ENCODE measurements at places on chromosomes 1 and 21.

DNA sequence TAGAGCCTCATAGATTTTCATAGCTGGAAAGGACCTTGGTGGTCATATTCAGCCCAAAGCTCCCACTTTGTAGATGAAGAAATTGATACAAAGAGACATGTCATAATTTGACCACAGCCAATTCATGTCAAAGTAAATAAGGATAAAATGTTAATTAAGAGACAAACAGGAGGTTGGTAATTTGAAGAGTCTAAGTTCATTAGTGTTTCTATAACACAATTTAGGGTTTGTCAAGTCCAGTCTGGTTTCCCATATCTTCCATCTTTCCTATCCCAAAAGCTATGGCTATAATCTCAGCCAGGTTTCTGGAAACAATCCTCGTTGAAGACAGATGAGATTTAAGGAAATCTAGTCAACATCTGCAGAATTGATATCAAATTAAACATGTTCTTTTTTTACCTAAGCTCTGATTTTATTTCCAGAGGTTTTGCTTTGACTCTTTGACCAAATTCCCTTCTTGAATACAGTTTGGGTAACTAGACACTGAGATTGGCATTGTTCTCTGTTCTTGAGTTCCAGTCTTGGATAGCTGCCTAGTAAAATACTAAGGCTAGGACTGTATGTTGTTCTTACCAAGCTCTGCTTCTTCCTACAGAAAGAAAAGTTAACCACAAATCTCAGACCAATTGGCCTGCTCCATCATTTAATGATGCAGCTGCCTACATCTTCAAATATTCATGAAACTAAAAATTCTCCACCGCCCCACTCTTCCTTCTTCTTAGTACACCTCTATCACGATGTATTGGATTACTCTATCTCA, 62.0 kb downstream of the SLC44A5 start:
- DNase-seq = no peak

DNA sequence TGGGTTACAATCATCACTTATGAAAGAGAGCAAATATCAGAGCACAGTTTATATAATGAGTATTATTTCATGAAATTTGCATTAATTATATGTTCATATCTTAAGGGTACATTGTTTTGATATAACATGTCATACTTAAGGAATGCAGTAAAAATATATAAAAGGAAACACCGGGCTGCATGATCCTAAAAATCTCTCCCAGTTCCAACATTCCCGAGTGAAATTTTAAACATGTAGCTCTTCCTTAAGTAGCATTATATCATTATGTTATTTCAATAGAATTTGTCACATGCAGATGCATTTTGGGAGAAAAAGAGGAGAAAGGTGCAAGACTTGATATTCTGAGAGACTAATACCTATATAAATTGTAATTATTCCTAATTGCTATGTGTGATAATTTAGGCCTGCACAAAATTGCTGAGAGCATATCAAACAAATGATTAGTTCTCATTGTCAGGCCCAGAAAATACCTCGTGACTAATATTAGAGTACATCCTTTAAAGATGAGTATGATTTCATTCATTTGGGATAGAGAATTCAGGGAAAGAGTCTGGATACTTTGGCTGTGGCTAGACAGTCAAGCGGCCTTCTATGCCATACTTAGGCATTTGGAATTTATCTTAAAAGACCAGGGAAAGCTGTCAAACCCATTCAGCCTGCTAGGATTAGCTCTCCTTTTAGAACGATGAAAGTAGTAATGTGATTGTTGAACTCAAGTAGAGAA, 86.8 kb downstream of the ADGRL2 start:
- DNase-seq = no peak

DNA sequence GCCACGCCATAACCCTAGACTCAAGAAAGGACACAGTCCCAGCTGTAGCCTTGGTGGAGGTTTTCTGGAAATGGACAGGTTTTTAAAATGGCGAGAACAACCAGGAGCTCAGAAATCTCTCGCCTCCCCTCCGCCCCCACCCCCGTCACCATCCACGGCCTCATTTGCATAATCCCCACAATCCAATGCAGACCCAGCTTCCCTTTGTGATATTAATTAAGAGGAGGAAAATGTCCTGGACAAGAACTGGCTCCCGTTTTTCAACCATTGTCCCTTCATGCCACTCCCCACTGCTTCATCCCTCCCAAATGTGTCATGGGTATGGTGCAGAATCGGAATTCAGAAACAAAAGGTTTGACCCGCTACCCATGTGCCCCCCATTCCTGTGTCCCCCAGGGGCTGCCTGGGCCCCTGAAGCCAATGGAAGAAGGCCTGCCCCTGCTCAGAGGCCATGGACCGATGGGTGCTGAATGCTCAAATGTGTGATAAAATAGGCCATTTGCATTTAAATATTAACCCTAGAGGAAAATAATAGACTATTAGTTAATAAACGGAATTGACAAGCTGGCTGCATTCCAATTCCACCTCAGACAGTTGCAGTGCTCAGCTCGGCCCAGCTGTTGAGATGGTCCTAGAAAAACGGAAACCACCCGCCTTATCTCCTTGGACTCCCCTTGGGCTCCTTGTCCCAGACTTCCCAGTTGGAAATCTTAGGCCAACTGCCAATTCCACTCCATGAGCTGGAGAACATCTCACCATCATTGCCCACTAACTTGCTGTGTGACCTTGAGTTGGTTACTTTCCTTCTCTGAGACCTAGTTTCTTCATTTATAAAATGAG, 10.7 kb upstream of the EPHB2 start:
- no peak for DNase-seq

DNA sequence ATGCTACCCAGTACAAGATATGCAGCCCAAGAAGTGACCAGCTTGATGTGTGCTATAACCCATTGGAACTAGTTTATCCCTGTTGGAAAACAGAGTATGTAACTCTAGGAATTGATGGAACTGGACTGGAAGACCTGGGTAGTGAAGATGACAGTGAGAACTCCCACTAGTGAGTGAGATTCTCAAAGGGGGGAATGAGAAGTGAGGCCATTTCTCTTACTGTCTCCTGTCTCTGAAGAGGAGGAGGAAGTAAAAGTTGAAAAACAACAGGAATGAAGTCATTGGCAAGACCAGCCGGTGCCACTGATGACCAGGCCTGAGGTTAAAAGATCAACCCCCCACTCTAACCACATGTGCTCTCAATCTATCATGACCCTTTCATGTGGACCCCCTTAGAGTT, 20.9 kb downstream of the PLA2G2F start:
- DNase-seq = no peak

GRCh38 chr1:151047591-151047924, at the start of gene C1orf56:
TSS of gene C1orf56 (plus strand) at chr1:151047751. CDS start at chr1:151047848, 97 bp downstream.
- peak; percentile 35 for DNase-seq

DNA sequence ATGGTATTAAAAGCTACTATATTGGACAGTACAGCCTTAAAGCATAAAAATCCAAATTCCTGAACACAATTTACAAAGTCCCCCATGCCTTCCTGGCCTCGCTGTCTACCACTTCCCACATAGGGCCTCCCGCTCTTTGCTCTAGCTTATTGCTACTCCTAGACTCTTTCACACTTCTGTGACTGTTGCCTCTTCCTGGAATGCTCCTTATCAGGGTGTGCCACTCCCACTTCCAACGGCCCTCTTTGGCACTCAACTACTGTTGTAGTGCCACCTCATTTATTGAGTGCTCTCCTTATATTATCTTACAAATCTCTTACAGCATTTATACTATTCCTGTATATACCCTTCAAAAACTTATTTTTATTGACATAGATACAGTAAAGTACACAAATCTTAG, 4.8 kb downstream of the SARS1 start:
- DNase-seq = no peak

GRCh38 chr1:44303532-44303931, 51.5 kb downstream of the ERI3 start:
- DNase-seq = no peak

GRCh38 chr1:20325844-20326420, 35.3 kb downstream of the VWA5B1 start:
- no peak for DNase-seq

DNA sequence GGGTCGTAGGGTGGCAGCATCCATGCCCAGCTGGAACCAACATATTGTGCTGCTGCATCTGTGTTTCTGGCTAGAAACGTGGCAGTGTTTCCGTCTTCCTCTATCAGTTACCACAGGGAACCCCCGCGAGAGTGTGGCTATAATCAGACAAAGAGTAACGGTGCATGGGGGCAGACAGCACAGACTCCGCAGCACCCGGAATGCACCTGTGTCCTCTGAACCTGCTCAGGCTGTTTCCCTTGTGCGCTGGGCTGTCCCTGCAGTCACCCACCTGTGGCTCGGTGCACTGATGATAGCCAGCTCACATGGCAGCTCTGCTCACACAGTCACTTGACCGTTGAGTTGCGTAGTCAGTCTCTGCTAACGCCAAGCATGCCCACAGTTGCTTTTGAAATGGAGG, 11.4 kb upstream of the PCBP3 start:
- no peak for DNase-seq

- no peak for DNase-seq
Observed at GRCh38 chr21:15776818-15777217, 47.0 kb downstream of the USP25 start.

DNA sequence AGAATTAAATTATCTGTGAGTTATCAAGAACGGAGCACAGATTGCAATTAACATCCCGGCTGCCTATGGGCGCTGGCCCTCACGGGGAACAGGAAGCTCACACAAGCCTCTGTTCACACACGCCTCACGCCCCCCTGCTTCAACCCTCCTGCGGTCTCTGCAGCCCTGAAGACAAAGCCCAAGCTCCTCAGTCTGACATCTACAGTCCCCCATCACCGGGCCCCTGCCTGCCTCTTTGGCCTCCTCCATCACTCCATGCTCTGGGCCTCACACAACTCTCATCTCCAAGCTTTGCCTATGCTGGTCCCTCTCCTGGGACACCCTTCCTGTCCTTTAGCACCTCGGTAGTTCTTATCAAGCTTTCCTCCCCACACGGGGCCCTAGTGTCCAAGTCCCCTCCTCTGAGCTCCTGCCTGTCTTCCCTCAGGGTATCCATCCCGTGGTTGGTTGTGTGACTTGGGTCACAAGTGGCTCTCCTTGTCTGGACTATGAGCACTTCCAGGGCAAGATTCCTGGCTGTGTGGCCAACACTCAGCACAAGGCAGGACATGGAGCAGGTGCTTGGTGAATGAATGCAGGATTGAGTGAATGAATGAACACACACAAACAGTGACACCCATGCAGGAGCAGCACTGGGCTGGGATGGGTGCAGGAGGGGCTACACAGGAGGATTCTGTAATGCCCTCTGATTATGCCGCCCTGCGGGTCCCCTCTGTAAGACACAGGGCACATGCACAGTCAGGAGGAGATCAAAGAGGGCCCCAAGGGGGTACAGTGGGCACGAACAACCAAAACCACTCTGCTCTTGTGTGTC, 116.1 kb downstream of the DMRTB1 start:
- DNase-seq = no peak

DNA sequence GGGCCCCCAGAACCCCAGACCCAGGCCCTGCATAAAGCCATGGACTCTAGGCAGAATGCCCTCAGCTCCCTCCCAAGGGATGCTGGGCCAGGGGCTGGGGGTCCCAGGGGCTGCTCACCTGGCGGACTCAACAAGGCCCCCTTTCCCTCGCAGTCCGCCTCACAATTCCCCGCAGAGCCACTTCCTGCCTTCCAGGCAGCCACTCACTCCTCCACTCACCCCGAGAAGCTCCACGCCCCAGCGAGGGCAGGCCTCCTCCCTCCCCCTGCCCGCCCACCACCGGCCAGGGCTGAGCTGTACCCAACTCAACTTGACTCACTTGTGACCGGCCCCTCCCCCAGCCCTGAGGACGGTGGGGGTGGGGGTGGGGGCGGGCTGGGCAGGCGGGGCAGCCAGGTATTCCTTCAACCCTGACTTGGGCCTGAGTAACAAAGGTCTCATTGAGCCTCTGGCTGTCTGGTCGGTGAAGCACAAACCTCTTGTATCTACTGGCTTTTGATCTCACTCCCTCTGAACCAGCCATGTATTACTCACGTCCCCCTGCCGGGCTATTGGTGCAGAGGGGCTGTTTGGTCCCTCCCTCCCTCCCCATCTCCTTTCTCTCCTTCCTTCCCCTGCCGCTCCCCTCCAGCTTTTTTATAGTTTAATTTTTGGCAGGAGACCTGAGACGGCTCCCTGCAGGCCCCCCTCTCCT, 5.9 kb downstream of the BLACAT1 start:
- no peak for DNase-seq

DNA sequence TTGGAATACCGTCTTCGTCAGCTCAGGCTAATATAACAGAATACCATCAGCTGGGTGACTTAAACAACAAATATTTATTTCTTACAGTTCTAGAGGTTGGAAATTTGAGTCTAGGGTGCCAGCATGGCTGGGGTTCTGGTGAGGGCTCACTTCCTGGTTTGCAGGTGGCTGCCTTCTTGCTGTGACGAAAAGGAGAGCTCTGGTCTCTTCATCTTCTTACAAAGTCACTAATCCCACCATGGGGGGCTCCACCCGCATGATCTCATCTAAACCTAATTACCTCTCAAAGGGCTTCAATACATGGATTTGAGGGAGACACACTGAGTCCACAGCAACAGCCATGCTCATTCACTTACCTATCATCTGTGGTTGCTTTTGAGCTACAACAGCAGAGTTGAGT, 78.3 kb downstream of the PSMG1 start:
- no peak for DNase-seq

- no peak for DNase-seq
Observed at GRCh38 chr1:93710499-93711453, 29.1 kb upstream of the BCAR3 start.

- no peak for DNase-seq
Observed at GRCh38 chr1:115640384-115640783, 1.4 kb upstream of the VANGL1 start.

DNA sequence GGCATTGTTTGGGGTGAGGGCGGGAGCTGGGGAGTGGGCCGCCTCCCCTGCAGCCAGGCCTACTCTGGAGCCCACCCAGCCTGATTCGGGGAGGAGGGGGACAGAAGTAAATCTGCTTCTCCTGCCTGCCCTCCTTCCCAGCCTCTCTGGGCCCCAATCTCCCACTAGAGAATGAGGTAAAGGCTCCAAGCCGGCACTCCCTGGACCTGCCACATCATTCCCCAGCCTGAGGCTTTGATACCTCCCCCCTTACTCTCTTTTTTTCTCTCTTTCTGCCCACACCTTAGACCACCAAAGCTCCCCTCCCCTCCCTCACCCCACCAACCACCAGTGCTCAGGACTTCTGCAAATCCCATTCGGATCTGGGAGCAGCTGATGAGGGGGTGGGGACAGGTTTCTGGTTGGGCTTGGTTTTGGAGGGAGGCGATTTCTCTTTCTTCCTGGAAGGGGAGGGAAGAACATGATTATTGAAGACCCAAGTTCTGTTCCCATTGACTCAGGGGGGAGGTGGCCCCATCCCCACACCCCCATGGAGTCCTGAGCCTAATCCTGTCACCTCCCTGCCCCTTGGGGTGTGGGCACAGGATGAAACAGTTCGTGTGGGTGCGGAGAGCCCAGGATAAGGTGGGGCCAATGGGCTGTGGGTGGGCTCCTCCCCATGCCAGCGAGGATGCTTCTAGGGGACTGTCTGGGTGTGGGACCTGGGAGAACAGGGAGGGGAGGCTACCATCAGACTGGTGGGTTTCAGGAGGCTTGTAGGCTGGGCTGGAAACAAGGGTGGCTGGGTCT, 1.3 kb downstream of the MAP7D1 start:
- DNase-seq = no peak

GRCh38 chr1:107401704-107402103, 260.9 kb downstream of the NTNG1 start:
- DNase-seq = no peak

GRCh38 chr1:2441746-2442145, 29.4 kb upstream of the PEX10 start:
- DNase-seq = no peak

- DNase-seq = no peak
Observed at GRCh38 chr21:17428484-17428869, 84.4 kb upstream of the CXADR start.

Measured in cerebellar nuclear complex (tissue), 1 donor.